T-helper 1 cell (primary cell): ENCODE measurements at places on chromosomes 1 and 21.

DNA sequence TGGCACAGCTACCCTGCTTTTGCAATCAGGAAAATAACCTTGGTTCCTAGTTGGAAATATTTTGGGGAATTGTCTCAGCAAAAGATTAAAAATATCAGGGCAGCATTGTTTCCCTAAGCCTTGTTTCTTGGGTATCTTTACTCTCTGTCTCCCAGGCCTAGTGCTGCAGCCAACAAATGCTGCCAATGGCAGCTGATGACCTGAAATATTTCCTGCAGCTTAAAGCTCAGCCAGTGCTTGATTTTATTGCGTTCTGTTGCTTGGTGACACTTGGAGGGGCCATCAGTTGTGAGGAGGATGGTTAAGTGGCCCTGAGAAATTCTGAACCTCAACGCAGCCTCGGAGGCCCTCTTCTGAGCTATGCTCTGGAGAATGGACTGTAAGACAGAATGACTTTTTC lies 59.4 kb upstream of the B3GALT5 start:
- DNase-seq = no peak

DNA sequence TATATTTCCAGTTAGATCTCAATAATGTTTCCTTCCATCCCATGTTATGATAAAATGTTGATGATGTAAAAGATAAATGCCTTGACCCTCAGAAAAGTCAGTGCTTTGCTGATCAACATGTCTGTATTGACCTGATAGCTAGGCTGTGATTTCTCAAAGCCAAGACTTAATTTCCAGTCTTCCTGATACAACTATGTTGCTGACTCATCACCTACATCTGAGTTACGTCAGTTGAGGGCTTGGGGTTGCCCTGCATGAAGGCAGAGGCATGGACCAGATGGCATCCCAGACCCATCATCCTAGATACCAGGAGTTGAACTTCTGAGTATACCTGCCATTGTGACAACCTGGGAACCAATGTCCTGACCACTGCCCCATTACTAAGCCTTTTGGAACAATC lies 4.8 kb downstream of the LCE1D start:
- no peak for DNase-seq

- no peak for DNase-seq
These were observed 151.5 kb downstream of the PEX14 start for GRCh38 chr1:10626131-10626731.

DNA sequence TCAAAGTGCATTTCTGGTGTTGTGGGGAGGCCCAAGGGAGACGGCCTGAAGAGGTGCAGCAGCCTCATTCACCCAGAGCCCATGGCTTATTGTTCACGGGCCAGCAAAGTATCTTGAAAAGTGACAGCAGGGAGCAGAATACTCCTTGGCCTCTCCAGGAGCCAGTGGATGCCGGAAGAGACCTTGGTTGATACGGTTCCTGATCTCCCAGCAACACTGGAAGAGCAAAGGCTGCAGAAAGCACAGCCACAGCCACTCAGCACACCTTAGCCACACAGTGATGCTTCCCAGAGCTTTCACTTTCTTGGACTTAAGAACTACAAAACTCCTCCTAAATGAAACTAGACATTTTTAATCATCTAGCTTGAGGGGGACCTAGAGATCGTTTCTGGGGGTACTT lies 64.3 kb upstream of the TENT5C start:
- no peak for DNase-seq

DNA sequence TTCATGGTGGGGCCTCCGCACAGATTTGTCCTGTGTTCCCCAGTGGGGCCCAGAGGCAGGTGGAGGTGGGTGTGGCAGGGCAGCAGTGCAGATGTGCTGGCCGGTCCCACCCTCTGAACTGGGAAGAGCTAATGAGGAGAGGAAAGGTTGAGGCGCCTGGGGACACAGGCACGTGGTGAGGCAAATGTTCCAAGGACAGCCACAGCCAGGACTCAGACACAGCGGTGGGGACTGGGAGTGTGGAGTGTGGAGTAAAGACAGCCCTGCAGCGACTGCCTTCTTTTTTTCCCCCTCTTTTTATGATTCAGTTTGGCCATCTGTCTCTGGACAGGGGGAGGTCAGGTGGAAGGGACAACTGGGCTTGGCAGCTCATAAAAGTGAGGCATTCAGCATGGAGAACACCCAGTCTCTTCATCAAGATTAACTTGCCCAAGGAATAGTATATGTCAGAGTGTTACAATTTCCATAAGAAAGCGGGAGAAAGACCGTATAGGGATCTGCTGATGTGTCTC lies 104.2 kb upstream of the GCLM start:
- no peak for DNase-seq

DNA sequence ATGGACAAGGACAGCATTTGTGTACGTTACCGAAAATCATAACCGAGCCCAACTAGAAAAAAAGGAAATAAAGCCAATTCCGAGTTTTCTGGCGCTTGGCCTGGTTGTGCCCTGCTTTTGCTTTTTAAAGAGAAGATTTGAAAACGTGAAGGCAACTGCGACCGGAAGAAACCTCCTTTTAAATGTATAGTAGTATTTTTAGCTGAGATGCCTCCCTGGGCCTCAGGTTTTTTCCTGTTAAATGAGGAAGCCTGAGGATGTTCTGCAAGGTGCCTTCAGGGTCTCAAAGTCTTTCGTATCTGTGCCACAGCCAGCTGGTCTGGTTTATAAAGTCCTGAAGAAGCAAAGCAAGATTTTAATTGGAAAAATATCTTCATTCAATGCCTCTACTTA lies 371 bp upstream of the ODF2L start:
- DNase-seq = no peak

GRCh38 chr1:92944901-92945747 lies 16.1 kb downstream of the DIPK1A start:
- DNase-seq = no peak

DNA sequence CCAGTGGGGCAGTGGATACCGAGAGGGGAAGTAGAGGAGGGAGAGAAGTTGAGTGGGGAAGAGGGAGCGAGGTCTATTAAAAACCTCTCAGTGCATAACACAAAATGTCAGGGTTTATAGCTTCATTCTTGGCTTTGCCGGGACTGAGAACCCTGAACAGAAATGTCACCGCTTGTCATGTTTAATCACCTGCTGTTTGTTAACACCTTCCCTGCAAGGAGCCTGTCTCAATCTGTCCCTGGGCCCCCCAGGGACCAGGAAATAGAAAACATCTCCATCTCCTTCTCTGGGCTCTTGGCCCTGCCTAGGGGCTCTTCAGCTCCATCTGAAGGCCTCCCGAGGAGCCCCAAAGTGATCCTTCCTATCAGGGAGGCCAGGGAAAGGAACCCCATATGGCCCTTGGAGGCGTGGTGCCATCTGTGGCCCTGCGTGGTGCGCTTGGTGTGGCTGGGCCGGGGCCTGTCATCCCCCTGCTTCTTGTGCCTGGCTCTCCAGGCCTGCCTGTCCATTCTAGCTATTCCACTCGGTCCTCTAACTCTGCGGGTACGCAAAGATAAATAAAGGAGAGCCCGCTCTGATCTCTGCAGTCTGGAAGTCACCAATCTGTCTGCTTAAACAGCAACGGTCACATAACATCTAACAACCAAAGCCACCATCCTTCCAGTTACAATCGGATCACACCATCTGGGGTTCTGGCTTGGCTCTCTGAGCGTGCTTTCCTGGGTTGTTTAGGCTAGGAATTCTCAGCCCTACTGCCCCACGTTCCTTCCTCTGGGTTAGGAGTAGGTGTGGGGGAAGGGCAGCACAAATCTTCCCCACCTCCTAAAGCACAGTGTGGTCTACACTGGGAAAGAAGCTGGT lies 113.8 kb downstream of the CASZ1 start:
- DNase-seq = no peak

GRCh38 chr1:156172696-156173470 lies 19.5 kb downstream of the SEMA4A start:
- no peak for DNase-seq

DNA sequence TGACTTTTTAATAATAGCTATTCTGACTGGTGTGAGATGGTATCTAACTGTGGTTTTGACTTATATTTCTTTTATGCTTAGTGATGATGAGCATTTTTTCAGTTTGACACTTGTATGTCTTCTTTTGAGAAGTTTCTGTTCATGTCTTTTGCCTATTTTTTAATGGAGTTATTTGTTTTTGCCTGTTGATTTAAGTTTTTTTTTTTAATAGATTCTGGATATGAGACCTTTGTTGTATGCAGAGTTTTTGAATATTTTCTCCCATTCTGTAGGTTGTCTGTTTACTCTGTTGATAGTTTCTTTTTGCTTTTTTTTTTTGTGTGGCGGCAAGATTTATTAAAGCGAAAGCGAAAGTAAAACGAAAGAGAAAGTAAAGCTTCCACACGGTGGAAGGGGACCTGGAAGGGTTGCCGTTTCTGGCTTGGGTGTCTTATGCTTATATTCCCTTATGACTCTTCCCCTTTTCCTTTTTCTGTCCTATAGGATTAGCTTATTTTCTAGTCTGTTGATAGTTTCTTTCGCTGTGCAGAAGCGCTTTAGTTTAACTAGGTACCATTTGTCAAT lies 67.6 kb downstream of the TBX19 start:
- DNase-seq = no peak

DNA sequence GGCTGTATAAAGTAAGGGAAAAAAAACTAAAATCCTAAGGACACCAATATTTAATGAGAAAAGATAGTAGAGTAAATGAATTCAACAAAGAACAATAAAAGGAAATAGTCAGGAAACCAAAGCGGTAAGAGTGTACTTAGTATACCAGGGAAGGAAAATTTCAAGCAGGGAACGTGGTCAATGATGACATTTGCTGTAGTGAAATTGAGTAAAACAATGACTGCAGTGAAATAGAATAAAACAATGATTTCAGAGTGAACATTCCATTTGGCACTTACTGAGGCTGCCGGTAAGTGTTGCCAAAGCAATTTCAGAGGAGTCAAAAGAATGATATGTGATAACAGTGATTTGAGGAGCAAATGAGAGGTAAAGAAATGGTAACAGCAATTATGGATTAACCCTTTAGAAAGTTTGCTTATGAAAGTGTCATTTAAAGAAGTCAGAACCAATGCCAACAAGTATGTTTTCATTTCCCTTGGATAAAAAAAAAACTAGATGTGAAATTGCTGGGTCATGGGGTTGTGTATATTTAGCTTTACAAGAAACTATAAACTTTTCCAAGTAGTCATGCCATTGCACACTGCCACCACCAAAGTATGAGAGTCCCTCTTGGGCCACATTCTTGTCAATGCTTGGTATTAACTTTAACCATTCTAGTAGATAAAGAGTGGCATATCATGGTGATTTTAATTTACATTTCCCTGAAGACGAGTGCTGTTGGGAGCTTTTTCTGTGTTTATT lies 50.5 kb downstream of the VCAM1 start:
- DNase-seq = no peak

GRCh38 chr1:206590025-206590758 lies 22.1 kb downstream of the EIF2D start:
- DNase-seq = no peak

GRCh38 chr1:14699620-14700019 lies 101.1 kb downstream of the KAZN start:
- DNase-seq = no peak

- DNase-seq = no peak
These were observed 75.2 kb upstream of the TEKT2 start for GRCh38 chr1:36008546-36009197.

DNA sequence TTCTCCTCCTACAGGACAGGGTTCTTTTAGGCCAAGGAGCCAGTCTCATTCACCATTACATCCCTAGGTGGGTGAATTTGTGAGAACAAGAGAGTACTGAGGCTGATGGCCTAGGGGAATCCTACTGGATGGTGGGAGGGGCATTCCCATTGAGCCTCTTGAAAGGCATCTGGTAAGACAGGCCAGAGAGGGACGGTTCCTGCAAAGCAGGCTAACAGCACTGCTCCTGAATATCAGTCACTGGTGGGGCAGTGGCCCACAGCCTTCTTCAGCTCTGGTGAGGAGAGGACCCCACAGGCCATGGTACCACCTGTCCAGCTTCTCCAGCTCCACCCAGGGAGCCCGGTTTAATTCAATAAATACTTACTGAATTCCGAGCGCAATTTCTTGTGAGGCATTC lies 125.9 kb upstream of the EDN2 start:
- no peak for DNase-seq

GRCh38 chr1:225654277-225654597 lies 1.3 kb upstream of the ENAH start:
- DNase-seq = no peak

GRCh38 chr1:62437273-62437940 lies 558 bp downstream of the USP1 start:
- DNase-seq = peak; percentile 34

GRCh38 chr1:232379063-232379434 lies 250.9 kb downstream of the SIPA1L2 start:
- DNase-seq = no peak

GRCh38 chr1:94385308-94385929 lies 32.8 kb upstream of the ABCD3 start:
- DNase-seq = no peak

GRCh38 chr1:50877641-50878040 lies 82.4 kb downstream of the FAF1 start:
- DNase-seq = no peak

DNA sequence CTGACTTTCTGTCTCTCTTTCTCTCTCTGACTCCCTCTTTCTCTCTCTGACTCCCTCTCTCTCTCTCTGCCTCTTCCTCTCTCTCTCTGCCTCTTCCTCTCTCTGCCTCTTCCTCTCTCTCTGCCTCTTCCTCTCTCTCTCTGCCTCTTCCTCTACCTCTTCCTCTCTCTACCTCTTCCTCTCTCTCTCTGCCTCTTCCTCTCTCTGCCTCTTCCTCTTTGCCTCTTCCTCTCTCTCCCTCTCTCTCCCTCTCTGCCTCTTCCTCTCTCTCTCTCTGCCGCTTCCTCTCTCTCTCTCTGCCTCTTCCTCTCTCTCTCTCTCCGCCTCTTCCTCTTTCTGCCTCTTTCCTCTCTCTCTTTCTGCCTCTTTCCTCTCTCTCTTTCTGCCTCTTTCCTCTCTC lies 18.6 kb upstream of the ANKRD45 start:
- DNase-seq = no peak

DNA sequence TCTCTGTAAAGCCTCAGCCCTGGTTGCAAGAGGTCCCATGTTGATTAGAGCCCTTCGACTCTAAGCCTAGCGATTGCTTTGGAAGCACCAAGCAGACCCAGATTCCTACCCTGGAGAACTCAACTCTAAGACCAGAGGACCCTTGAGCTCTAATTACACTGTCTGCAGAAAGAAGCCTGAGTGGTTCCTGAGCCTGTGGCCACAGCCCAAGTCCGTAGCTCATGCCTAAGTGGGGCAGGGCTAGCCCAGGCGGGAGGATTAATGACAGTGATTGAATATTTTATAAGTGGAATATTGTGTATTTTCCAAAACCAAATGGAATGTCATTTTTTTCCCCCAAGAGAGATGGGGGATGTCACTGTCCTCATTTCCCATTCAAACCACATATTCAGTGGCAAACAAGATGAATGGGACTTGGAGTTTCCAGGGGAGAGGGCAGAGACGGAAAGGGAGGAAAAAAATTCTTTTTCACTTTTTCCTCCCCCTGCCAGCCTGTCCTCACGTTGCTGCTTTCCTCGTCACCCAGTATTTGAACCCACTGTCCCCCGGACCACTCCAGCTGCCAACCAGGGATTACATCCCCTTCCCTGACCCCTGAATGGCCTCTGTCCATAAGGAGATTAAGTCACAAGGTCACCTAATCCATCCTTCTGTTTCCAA lies 79.6 kb upstream of the CTTNBP2NL start:
- DNase-seq = no peak

- DNase-seq = no peak
These were observed 9.5 kb downstream of the SH3BP5L start for GRCh38 chr1:248816042-248816851.
